HS-5 (cell line): ENCODE measurements at places on chromosomes 3 and 15.

- DNase-seq: no peak
These were observed 139.0 kb upstream of the LIPC start for GRCh38 chr15:58292751-58293175.

DNA sequence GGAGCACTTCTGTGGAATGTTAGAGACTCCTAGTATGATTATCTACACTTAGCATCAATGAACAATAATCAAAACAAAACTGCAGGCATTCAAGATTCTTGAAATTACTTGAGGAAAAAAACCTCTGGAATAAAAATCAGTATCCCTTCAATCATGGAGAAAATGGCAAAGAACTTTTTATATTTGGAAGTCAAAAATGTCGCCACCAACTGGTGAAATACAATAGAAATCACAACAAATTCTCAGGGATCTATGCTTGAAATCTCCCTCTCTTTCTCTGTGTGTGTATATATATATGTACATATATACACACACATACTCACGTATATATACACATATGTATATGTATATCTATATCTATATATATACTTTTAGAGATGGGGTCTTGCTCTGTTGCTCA lies 378.9 kb upstream of the ALCAM start:
- no peak for DNase-seq

- no peak for DNase-seq
These were observed 1109.5 kb downstream of the NSUN3 start for GRCh38 chr3:95172164-95172943.

DNA sequence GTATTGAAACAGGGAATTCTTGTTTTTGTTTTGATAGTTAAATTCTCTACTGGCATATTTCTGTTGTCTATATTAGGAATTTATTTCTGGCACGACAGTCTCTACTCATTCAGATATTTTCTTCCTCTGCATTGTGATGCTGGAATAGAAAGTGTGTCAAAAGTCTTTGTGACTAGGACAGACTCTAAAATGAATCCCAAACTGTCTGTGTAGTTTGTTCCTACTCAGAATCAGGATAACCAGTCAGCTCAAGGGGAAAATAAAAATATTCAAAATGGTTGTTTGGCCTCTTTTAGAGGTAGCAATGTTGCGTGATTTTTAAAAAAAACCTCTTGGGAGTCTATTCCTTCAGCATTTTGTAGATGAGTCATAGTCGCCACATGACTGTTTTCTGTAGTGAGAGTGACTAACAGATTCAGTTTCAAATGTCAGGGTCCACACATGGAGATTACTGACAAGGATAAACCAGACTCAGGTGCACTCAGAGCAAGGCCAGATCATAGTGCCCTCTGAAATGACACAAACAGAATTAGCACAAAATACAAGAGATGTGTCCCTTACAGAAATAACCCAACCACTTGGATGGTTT lies 13.1 kb downstream of the SLC7A14 start:
- DNase-seq: peak; percentile 76

- no peak for DNase-seq
These were observed 135.5 kb upstream of the ZPLD1 start for GRCh38 chr3:102299125-102299877.

GRCh38 chr3:157605356-157605755 lies 102.1 kb upstream of the VEPH1 start:
- DNase-seq: no peak

DNA sequence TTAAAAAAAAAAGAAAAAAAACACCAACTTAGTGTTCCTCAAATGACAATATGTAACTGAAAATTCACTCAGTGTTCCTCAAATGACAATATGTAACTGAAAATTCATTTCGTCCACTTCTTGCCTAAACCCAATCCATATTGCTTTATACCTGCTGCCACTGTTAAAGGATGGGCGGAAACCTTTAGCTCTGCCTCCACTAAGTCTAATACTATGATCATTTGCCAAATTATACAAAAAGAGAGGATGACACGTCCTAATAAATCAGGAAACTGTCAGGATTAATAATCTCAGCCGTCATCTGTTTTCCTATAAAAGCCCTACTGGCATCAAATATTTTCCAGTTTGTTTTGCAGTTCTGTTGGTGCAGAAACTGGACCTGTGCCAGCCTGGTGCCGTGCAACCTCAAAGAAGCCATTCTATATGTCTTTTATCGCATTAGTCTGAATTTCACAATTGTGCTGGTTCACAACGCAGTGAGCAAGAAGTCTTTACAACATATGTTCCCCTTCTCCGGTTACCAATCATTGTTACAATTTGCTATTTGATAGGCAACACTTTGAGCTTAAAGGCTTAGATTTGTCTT lies 160.4 kb upstream of the KCNH8 start:
- DNase-seq: no peak

GRCh38 chr15:52257734-52258062 lies 37.9 kb downstream of the MYO5C start:
- no peak for DNase-seq

GRCh38 chr3:112611752-112612515 lies 29.0 kb downstream of the CCDC80 start:
- DNase-seq: no peak

- DNase-seq: peak; percentile 14
These were observed 152.4 kb downstream of the AGBL1 start for GRCh38 chr15:86231864-86232721.

- no peak for DNase-seq
These were observed 630 bp downstream of the LXN start for GRCh38 chr3:158671821-158672214.

- DNase-seq: no peak
These were observed 434.7 kb upstream of the AGTR1 start for GRCh38 chr3:148262980-148263379.

GRCh38 chr3:107217172-107217571 lies 160.1 kb upstream of the CCDC54 start:
- peak; percentile 94 for DNase-seq

- no peak for DNase-seq
These were observed 68.9 kb upstream of the NR2F2 start for GRCh38 chr15:96261575-96262034.

GRCh38 chr3:55755516-55756205 lies 268.6 kb upstream of the WNT5A start:
- no peak for DNase-seq

- no peak for DNase-seq
These were observed 266.5 kb upstream of the CCDC54 start for GRCh38 chr3:107110596-107111305.

- peak; percentile 28 for DNase-seq
These were observed 254.1 kb upstream of the ZNF717 start for GRCh38 chr3:76039431-76039830.

GRCh38 chr15:50883903-50884302 lies 24.6 kb upstream of the AP4E1 start:
- DNase-seq: no peak

DNA sequence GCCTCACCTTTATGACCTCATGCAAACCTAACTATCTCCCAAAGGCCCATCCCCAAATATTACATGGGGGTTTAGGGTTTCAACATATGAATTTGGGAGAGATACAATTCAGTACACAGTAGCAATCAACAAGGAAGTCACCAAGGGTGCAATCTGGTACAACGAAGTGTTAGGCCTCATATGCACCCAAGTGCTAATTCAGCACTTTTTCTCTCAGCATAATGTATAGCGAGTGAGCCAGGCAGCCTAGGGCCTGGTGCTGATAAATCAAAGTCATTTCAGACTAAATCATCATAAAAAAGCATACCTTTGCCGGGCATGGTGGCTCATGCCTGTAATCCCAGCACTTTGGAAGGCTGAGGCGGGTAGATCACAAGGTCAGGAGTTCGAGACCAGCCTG lies 11.7 kb upstream of the KBTBD8 start:
- DNase-seq: no peak

DNA sequence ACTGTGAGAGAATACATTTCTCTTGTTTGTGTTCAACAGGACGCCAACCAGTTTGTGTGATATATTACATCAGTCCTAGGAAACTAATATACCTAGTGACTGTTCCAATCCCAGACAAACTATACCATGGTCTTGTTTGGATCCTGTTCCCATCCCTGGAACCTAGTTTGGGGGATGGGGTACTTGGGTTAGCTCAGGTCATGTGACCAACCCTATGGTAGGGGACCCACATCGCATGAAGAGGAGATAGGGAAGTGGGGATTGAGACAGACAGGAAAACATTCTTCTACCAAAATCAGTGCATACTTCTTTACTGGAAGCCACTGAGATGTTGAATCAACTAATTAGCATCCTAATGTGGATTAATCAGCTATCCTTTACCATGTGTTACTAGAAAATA lies 146.1 kb downstream of the THSD4 start:
- DNase-seq: no peak

DNA sequence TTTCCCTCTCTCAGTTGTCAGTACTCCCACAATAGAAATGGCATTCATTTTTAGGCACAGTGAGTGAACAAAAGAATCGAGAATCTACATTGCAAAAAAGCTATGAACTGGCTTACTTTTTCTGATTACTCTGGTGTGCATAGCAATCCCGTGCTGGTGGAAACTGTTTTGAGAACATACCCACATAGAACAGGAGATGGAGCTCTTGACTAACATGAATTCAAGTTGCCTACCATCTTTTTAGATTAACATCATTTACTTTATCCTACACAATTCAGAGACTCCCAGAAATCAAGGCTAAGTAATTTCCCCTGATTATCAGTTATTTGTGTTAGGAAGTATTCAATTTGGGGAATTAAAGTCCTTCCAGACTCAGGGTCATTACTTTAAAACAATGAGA lies 326.6 kb downstream of the ARPP21 start:
- no peak for DNase-seq

- peak; percentile 74 for DNase-seq
These were observed 50.9 kb upstream of the FSIP1 start for GRCh38 chr15:39833515-39833981.

DNA sequence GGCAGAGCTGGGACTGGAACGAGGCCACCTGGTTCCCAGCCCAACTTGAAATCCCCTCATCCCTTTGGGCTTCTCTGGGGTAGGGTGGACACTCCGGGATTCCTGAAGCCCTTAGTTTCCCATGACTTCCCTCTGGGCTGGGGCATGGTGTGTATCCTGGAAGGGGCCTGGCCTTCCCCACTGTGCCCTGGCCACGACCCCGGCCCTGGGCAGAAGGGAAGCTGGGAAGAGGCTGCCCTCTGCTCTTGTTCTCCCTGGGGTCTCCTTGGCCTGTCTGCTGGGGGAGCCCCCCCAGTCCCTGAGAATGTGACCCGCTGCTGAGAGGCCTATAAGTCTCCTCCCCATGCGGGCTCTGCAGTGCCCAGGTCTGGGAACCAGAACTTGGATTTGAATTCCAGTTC lies 104.9 kb downstream of the LINGO1 start:
- no peak for DNase-seq

- DNase-seq: no peak
These were observed 60.5 kb downstream of the CERS3 start for GRCh38 chr15:100468285-100468684.

DNA sequence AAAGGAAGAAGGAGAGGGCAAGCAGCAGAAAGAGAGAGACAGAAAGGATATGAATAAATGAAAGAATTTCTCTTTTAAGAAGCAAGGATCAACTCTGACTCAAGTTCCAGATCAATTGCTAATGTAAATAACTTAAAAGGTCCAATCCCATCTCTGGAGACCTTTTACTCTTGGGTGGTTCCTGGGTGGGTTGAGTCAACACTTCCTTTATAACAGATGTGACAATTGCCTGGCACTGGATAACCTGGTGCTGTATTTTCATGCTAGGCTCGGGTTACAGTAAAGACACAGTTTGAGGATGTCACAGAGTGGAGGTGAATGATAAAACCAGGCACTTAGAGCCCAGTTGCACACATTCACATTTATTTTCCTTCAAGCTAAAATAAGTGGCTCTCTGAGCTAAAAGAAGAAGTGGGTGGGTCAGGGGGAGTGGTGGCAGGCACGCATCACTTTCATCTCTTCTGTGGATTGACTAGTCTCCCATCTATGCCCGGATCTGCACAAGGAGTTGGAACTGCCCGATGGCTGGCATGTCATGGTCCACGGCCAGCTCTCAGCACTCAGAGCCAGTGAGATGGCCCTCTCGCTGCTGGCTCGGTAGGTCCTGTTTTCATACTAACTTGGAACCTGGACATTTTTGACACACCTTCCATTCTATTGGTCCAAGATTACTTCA lies 465.8 kb downstream of the FOXP1 start:
- no peak for DNase-seq

- DNase-seq: no peak
These were observed 10.2 kb downstream of the IGDCC4 start for GRCh38 chr15:65412556-65412955.

- DNase-seq: peak; percentile 58
These were observed 8.2 kb downstream of the TMOD2 start for GRCh38 chr15:51759557-51760070.

GRCh38 chr3:115930922-115931321 lies 307.6 kb downstream of the GAP43 start:
- no peak for DNase-seq

- no peak for DNase-seq
These were observed 925.7 kb downstream of the EPHA3 start for GRCh38 chr3:90032980-90033641.

GRCh38 chr3:45462522-45463265 lies 74.3 kb downstream of the LARS2 start:
- DNase-seq: no peak

GRCh38 chr15:80138961-80139360 lies 13.8 kb upstream of the FAH start:
- DNase-seq: no peak

DNA sequence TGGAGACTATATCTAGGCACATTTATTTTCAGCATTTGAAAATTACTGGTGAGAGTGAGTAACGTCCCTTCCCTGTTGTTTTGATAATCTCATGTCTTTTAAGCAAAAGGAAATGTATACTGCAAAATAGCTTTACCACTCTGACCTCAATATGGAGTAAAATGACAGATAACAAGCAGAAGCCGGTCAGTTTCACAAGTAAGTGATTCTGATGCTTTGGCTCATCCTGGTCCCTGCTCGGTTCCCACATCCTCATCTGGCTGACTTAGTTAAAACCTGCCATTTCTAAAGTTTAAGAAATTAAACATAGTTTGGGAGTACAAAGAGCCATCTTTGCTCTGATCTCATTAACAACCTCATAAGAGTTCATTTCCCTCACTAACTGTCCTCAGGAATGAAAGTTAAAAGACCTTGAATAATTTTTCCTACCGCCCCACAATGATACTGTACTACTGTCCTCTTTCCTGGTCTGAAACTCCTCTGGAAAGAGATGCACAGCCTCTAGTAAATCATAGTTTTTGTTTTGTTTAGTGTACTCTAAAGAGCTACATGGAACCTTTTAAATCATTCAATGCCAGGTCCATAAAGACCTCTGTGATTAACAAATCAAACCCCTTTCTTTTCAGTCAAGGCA lies 72.3 kb upstream of the ICE2 start:
- DNase-seq: no peak

- peak; percentile 49 for DNase-seq
These were observed 121.4 kb downstream of the FAM43A start for GRCh38 chr3:194806991-194807630.

- no peak for DNase-seq
These were observed 4.0 kb downstream of the LMCD1 start for GRCh38 chr3:8505621-8506020.

- DNase-seq: no peak
These were observed 87.4 kb downstream of the NUP210 start for GRCh38 chr3:13332740-13333139.
